T-helper 2 cell treated with Interferon-gamma antibody and Interleukin-4, amounts not matched to agents 100 ng/mL and 5 ng/mL, for 36 hours (primary cell): ENCODE measurements at places on chromosomes 3 and 15. TPM values are rescaled to one million over a fixed set of nuclear protein-coding genes. Genes with fewer than 3 reads are reported as not detected.

The SEMA3G gene
- 0.16 and 0.23 TPM in 2 replicates for total RNA-seq

The ZIC1 gene
- not detected in 2 replicates for total RNA-seq

The PRSS50 gene
- not detected in 2 replicates for total RNA-seq

The LMLN gene
- total RNA-seq, result 1.9 and 2.7 TPM in 2 replicates

The OGG1 gene
- 40.1 and 40.7 TPM in 2 replicates for total RNA-seq

The HHLA2 gene
- total RNA-seq, result 2.0 and 2.5 TPM in 2 replicates

The SERPINI2 gene
- not detected in 2 replicates for total RNA-seq

The VEPH1 gene
- not detected in 2 replicates for total RNA-seq

The IMPG2 gene
- 0.20 TPM in 2 replicates for total RNA-seq

The TNNC1 gene
- 0.23 and 0.27 TPM in 2 replicates for total RNA-seq

The NMNAT3 gene
- total RNA-seq, result 0.41 and 0.80 TPM in 2 replicates

The SLC12A1 gene
- total RNA-seq, result not detected in 2 replicates

The MOBP gene
- total RNA-seq, result 0.05 TPM in 1 of 2 replicates, not detected in the other
